Stimulated activated CD4-positive, alpha-beta T cell treated with anti-CD3 and anti-CD28 coated beads, Interleukin-4, amount 100 ng/mL, for 4 hours (primary cell): ENCODE measurements at places on chromosomes 4 and X.

- DNase-seq = no peak
Measured at GRCh38 chr4:177737387-177737940, 295.2 kb upstream of the AGA start.

DNA sequence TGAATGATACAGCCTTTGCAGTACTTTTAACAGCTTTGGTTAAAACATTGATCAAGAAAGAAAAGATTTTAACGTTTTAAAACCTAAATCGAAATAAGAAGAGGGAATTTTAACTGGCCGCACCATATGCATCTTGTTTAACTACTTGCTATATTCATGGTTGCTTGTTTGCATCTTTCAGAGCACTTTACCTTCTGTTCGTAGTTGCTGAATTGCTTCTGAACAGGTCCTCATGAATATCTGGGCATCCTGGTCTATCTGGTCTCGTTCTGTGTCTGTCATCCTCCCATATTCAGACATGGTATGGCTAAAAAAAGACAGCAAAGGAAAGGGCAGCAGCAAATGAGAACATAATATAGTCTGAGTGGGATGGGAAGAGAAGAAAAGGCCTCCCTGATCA, 72.3 kb downstream of the NSG1 start:
- DNase-seq = no peak

- DNase-seq = no peak
Measured at GRCh38 chr4:47651231-47651630, 166.2 kb downstream of the ATP10D start.

- no peak for DNase-seq
Measured at GRCh38 chr4:37758226-37758625, 68.3 kb upstream of the PGM2 start.

DNA sequence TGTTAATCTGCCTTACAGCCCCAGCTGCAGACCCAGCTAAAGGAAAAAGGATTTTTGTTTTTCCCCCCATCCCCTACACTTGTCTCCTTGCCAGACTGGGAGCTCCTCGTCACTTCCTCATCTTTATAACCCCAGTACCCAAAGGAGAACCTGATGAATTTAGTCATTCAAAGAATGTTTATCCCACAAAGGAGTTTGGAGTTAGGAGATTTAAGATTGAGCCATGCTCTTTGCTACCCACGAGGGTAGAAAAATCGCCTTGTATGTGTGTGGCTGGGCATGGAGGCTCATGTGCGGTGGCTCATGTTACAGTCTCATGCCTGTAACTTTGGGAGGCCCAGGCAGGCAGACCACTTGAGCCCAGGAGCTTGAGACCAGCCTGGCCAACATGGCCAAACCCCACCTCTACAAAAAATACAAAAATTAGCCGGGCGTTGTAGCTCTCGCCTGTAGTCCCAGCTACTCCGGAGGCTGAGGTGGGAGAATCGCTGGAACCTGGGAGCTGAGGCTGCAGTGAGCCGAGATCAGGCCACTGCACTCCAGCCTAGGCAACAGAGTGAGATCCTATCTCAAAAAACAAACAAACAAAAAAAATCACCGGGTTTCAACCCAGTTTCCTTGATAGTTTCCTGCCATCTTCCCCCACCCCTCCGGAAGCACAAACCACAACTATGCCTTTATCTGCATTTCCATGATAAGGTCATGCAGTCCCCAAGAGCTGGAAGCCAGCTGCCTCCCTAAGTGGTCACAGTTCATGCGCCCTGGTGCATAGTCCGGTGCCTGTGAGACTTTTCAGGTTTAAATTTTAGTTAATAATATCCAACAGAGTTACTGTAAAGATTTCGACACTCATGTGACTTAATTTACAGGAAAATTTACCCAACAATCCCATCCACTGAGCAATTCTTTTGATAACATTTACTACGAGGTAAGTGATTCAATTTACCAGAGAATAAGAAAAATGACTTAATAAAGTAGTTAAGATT, 1.5 kb downstream of the CFAP97 start:
- DNase-seq = peak; percentile 30

DNA sequence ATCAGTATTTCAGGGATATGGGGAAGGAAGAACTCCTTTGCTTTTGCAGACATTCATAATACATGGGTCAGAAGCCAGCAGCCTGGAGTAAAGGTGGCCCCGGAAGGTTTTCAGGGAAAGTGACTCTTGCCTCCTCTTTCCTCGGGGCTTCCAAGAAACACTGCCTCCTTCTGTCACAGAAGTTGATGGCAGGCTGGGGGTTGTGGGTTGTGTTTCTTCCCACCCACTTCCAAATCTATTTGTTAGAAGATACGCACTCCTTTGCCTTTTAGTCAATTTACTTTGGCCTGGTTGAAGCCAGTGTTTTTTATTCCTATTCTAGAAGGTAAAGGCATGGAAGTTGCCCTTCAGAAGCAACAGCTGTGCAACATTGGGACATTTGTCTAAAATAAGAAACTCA, 19.7 kb downstream of the KIT start:
- DNase-seq = no peak

- no peak for DNase-seq
Measured at GRCh38 chr4:53686521-53686920, 95.2 kb upstream of the LNX1 start.

DNA sequence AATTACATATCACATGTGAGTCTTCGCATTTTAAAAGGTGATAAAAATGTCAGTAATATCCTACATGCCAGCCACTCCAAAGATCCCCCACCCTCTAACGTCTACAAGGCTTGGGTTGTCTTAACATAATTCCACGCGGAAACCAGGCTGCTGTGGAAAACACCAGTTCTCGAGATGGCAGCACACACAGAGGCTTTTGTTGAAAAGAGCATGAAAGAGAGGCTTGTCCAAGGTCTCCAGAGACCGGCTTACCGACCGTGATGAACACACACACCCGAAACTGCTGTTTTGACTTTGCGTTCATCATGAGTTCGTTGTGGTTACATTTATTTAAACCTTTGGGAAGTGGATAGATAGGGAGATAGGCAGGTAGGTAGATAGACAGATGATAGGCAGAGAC, 87.9 kb downstream of the CRLF2 start:
- no peak for DNase-seq

GRCh38 chr4:150462743-150463142, 119.2 kb upstream of the MAB21L2 start:
- DNase-seq = no peak

- no peak for DNase-seq
Measured at GRCh38 chr4:48960988-48961635, 25.0 kb upstream of the CWH43 start.

- no peak for DNase-seq
Measured at GRCh38 chrX:110759785-110760184, 35.8 kb downstream of the CHRDL1 start.

DNA sequence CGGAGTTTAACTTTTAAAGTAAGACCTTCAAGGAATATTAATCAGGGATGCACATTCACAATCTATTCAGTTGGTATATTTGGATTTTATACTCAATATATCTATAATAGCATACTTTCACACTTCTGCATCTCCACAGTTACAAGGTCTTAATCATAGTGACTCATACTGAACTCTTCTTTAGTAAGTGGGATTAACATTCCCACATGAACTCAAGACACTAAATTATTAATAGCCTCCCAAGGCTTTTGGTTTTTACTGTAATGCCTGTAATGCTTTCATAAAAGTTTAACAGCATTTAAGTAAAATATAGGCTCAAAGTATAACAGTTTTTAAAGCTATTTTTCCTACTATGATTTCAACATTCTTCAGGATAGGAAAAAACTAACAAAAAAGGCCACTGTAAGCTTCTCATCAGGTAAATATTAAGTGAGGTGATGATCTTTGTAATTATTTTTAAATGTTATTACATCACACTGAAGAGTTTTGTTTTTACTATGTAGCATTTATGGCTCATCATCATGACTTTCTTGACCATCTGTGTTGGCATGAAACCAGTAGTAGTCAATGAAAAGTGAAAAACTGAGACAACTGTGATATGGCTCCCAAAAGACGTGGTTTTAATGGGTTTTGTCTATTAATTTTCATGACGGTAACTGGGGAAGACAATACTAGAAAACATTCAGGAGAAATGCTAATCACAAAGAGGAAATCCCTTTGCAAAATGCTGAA, 91.5 kb upstream of the GALNT7 start:
- DNase-seq = no peak

GRCh38 chr4:107599841-107600240, 120.2 kb downstream of the PAPSS1 start:
- no peak for DNase-seq

DNA sequence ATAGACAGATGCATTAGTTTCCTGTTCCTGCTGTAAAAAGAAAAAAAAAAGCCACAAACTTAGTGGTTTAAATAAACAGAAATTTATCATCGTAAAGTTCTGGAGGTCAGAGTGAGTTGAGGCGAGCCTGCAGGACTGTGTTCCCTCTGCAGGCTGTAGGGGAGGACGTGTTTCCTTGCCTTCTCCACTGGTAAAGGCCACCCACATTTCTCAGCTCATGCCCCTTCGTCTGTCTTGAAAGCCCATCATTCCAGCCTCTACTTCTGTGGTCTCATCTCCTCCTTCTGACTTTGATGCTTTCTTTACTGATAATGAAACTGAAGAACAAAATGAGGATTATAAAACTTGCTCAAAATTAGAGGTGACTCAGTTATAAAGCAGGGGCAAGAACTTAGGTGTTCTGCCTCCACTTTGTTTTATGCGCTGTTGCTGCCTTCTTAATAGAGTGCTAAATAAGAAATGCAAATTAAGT, 143.0 kb downstream of the STIM2 start:
- no peak for DNase-seq
